ENCODE measurements at places on chromosomes 4 and X. TPM values are rescaled to one million over a fixed set of nuclear protein-coding genes. Genes with fewer than 3 reads are reported as not detected.

DNA sequence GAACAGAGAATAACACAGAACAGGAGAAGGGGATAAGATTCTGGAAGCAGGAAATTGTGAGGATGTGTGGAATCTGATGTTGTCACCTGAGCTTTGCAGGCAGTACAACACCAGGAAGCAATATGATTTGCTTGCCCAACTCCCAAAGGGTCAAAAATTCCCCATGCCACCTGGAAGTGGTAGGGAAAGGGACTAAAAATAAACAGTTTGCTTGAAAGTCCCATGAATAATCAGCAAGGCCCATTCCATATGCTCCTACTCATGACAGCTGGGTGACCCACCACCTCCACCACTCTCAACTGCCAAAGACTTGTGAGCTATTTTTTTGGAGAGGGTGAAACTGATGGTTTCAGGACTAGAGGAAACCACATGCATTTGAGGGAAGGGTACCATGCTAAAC, 168.4 kb downstream of the KCNIP4 start:
- DNase-seq: no peak

PITX2 gene
- 41.1 TPM for polyA plus RNA-seq

COL25A1 gene
- 5.2 TPM for polyA plus RNA-seq

JCHAIN gene
- 1.7 TPM for polyA plus RNA-seq

- DNase-seq: no peak
Observed at GRCh38 chr4:140367738-140368137, 5.7 kb upstream of the SCOC start.

DNA sequence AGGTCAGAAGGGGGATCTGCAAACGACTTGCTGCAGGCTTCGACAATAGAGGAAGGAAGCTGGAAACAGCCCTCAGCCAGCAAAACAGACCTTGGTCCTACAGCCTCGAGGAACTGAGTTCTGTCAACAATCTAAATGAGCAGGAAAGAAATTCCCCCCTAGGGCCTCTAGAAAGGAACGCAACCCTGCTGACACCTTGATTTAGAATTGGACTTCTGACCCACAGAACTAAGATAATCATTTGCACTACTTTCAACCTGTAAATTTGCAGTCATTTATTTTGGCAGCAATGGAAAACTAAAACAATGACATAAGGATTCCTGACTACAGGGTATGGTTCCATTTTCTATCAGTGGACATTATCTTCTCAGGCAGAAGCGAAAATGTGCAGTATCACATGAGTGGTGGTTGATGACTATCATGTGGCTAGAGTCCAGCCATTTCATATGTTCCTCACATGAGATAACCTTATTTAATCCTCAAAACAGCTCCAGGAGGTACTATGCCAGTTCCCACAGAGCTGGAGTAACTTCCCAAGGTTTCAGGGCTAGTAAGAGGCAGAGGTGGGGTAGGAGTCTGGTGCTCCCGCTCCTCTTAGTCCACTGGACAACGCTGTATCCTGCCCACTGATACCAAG, 61.6 kb downstream of the SAT1 start:
- no peak for DNase-seq

DNA sequence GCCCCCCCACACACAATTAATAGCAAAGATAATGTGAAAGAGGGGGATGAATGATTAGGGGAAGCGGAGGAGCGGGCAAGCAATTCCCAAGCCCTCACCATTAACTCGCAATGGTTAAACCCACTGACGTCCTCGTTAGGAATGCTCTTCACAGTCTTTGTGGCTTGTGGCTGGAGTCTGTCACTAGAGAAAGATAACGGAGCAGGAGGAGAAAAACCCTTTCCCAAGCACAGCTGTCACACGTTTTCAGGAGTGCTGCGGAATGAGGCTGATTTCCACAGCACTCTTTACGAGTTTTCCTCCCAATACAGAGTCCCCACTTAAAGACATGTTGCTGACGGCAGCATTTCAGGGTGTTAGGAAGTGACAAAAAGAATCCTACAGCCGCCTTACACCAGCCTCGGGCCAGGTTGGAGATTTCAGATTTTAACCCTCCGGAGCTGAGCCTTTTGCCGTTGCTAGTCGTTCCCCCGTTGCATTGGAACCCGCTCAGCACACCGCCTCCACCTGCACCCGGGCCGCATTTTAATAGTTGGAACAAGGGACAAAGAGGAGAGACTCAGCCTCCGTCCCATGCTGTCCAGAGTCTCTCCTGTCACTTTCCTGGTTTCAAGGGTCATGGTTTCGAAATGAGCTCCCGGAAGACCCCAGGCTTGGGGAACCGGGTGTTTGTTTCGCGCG, 92.2 kb downstream of the GEMIN8 start:
- peak; percentile 11 for DNase-seq

DNA sequence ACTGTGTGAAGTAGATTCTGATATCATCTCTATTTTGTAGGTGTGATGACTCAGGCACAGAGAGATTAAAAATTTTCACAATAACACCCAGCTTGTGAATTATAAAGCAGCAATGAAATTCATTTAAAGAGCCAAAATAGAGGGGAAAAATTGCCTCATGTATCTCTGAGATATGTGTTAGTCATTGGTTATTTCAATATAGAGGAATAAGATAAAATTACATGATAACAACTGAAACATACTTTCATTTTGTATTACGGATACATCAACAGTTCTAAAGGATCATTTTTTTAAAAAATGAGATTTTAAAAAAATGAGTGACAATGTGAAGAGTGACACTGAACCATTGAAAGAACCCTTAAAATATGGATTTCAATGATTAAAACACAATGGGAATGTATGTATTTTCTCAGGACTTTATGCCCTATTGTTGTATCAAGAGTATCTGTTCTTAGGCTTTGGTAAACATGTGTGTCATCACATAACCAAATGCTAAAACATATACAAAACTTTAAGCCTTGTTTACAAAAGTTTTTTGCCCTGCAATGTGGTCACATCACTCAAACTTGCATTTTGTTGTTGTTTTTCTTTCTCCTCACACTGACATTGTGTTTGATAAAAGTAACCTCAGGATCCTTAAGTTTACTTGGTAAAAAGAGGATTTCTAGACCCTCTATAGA, 221.3 kb downstream of the ANTXR2 start:
- DNase-seq: no peak

DNA sequence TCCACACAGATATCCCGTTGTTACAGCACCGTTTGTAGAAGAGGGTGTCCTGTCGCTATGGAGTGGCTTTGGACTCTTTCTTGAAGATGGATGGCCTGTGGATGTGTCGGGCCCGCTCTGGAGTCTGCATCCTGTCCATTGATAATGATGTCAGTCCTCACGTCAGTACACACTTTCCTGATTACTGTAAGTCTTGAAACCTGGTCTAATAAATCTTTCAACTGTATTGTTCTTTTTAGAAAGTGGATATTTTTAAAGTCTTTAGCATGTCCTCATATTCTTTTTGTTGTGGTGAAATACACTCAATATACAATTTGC, 14.9 kb downstream of the MSANTD1 start:
- DNase-seq: no peak

ADH1A gene
- 0.60 TPM for polyA plus RNA-seq

- no peak for DNase-seq
Observed at GRCh38 chr4:8818063-8818881, 53.4 kb downstream of the HMX1 start.

DNA sequence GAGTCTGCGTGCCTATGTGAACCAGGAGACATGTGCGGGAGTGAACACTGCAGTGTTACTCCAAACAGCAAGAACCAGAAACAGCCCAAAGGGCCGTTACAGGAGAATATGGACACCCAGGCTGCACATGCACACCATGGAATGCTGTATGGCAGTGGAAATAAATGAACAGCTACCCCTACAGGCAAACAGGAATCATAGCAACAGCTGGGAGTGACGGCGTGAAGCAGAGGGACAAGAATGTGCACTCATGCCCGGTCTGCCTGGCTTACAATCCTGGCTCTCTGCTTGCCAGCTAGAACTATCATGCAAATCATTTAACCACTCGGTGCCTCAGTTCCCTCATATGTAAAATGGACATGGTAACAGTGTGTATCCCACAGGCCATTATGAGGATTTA, 16.6 kb downstream of the GPKOW start:
- no peak for DNase-seq

DNA sequence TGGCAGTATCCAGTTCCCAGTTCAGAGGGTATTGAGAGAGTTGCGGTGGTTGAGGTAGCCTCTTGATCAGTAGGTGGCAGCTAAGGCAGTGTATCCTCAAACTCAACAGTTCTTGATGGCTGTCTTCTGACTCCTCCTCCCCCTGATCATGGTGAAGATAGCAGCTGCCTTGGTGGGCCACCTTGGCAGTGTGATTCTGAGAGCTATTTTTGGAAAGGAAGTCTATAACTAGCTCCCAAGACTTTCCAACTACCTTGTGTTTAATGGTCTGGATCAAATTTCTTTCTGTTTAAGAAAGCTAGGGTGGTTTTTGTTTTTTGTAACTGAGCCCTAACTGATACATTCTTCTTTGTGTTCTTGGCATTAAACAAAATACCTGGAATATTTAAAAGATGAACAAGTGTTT, 10.5 kb upstream of the TBC1D19 start:
- no peak for DNase-seq

GRCh38 chr4:143285696-143286437, 50.8 kb upstream of the GAB1 start:
- DNase-seq: no peak

DNA sequence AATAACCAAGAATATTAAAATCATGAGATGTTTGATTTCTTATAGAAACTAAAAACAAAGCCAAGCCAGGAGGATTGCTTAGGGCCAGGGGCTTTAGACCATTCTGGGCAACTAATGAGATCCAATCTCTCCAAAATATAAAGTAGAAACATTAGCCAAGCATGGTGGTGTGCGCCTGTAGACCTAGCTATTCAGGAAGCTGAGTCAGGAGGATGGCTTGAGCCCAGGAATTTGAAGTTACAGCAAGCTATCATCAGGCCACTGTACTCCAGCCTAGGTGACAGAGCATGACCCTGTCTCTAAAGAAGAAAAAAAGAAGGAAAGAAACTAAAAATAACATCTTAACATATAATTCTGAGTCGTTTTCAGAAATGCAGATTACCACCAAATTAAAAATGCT, 96.7 kb downstream of the NAF1 start:
- DNase-seq: no peak

CT55 gene
- polyA plus RNA-seq: 0.15 TPM

SPANXD gene
- polyA plus RNA-seq: not detected

GRCh38 chrX:130654409-130654950, 248.5 kb downstream of the ENOX2 start:
- peak; percentile 2 for DNase-seq

DNA sequence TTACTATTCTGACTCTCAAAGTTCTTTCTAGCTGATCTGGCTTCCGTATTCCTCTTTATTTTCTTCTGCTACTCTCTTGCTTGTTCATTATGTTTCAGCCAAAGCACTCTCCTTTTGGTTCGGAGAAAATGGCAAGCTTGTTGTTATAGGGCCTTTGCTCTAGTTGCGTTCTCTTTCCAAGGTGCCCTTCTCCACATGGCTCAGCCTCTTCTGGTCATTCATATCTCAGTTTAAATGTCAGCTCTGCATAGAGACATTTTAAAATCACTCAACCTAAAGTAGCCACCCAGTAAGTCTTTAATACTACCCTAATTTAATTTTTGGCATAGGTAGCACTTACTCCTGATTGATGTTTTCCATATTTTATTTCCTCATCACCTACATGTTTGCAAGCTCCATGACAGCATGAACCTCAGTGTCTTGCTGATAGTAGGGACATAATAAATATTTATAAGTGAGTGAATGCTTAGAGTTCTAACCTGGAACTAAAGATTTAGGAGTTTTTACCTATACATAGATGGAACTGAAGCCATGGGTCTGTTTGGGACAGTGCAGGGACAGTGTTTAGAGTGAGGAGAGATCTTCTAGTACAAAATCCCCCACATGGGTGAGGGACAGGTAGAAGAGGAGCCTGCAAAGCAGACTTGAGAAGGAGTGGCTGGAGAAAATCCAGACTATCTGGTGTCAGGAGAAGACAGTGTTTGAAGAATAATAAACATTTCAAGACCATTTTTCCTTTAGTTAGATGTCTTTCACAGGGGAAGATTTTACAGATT, 17.9 kb downstream of the SLC30A9 start:
- DNase-seq: no peak

CORIN gene
- polyA plus RNA-seq: 1.2 TPM

GAB3 gene
- 11.3 TPM for polyA plus RNA-seq

DNA sequence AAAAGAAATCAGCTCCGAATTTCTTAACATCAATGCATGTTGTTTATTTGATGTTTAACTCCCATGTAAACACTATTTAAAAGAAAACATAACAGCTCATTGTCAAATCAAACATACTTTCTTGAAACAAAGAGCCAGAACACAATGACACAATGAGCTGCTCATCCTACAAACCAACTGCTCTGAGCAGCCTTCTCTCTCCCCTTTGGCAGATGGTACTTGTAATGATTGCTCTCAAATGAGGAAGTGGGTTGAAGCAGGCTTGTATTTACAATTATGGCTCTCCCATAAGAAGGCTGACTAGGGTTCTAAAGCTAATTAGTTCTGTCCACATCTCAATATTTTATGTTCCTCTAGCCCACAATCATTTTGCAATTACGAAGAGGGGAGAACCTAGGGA, 637.8 kb upstream of the ADGRL3 start:
- no peak for DNase-seq

GPR119 gene
- polyA plus RNA-seq: not detected
